ENCODE measurements at places on chromosomes 12 and 14.
A peak's percentile ranks its signal among the peaks of the same experiment; 100 is the strongest.

GRCh38 chr12:3944620-3945019 is 71.4 kb upstream of the PARP11 start:
- DNase-seq: no peak

GRCh38 chr14:30500222-30500621 is 58.7 kb upstream of the G2E3 start:
- no peak for DNase-seq

- no peak for DNase-seq
Measured at GRCh38 chr12:57822392-57823130, 4.0 kb upstream of the AVIL start.

DNA sequence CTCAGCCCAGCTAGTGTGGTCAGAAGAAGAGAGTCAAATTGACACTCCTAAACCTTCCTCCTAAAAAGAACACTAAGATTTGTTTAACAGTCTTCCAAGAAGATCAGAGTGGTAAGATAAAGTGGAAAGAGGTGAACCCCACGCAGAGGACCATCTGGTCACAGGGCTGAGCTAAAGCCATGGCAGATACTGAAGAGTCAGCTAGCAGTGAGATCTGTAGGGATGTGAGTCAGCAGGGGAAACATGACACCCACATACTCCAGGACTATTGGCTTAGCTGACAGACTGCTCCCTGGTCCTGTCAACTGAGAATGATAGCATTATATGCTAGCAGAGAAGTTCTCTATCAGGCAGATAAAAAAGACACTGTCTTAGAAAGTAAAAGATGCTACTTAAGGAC is 269.4 kb upstream of the ALG10 start:
- DNase-seq: no peak

GRCh38 chr14:95543021-95543420 is 8.2 kb downstream of the GLRX5 start:
- DNase-seq: no peak

- no peak for DNase-seq
Measured at GRCh38 chr12:112598626-112599025, 179.9 kb downstream of the PTPN11 start.

DNA sequence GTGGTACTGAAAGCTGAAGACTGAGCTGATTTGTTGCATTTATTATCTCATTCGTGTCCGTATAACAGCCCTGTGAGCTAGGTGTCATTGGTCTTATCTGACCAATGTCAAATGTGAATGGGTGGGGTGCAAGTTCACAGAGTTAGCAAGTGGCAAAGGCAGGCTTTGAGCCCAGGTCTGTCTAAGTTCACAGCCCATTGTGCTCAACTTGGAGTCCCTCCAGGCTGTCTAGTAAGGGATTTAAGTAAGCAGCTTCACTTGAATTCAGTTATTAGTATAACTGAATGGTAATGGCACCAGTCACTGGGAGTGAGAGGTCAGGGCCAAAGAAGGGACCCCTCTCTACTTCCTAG is 8.5 kb downstream of the C1S start:
- DNase-seq: no peak

DNA sequence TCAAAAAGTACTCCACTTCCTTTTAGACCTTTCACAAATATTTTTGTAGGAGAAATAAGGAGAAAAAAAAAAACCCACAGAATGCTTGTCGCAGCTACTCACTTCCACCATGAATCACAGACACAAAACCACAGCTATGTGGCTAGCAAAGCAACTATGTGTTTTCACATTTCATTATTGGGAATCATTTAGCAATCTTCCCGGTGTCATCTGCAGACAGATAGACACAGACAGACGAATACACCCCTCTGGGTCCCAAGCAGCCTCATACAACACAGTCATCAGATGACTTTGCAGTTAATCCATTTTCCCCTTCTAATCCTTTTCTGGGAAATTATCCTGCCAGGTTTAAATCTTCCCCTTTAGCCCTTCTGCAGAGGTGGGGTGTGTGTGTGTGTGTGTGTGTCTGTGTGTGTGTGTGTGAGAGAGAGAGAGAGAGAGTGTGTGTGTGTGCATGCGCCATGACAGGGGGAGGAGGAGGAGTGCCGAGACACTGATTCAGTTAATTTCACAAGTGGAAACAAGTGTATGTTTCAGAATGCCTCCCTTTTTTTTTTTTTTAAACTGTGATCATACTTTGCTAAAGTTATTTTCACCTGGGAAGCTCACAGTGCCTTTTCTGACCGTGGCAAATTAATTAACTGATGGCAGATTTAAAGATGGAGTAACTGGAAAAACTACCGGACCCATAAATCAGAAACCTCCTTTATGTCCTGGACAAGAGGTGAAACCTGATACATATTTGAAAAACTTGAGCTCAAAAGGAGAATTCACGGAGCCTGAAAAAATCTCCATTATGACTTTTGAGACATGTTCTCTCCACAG is 39.9 kb downstream of the LTBP2 start:
- DNase-seq: no peak

DNA sequence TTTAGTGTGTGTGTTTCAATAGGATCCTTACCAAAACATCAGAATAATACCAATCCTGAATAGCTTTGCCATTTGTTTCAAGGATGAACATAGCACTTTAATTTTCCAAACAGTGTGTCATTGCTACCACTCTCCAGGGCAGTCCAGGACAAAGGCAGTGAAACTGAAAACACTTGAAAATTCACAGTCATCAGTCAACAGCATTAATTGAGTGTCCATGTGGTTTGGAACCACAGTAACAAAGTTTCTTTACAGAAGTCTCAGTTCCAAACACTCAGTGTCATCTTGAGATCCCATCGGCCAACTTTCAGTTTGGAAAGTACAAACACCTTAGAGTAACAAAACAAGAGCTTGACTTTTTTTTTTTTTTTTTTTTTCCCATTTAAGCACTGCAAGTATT is 228.4 kb upstream of the SOX5 start:
- no peak for DNase-seq

GRCh38 chr12:120639771-120640721 is at the start of gene CABP1:
CABP1 (plus strand) TSS chr12:120640626; CDS start chr12:120640686, 60 bp downstream.
- peak; percentile 22 for DNase-seq

DNA sequence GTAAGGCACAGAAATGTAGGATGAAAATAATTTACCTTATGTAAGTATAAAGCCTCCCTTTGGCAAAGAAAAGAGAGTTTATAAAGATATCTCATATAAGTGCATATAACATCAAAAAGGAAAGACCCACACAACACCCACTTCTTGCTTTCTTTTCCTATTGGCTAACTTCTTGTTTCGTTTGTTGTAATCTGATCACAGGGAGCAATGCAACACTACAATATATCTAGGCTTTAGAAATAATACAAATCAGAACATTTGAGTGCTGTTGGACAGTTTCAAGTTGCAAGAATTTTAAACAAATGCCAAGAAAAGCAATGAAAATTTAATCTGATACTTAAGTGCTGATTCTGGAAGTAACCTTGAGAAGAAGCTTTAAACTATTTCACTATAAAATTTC is 1.3 kb downstream of the FGD6 start:
- no peak for DNase-seq

DNA sequence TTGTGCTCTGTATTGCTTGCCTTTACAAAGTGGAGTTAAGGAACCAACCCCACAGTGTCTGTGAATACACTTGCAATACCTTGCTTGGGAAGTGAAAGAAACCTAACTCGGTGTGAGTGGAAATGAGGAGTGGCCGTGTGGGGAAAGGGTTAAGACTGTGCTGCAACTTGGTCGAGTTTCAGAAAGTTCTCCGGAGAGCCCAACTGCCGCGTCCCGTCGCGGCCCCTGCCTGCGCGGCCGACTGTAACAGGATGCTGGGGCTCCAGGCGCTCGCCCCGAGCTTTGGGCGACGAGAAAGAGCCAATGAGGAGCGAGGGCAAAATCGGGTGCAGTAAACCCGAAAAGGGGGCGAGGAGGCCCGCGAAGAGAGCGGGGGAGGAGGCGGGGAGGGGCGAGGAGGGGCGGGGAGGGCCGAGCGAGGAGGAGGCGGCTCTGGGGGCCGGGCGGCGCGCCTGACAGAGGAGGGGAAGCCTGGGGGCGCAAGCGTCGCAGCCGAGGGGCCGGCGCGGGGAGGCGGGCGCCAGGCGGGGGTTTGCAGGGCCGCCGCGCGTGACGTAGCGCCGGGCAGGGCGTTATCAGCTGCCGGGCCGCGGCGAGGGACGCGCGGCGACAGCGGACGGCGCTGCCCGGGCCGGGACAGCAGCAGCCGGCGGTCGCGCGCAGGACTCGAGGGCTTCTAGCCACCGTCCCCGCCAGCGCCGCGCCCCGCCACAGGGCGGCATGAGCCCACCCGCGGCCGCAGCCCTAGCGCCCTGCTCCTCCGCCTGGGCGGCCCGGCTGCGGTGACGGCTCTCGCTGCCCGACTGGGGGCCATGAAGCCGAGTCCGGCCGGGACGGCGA is at the start of gene DACT1:
TSS of gene DACT1 (plus strand) at position 572 of the 840 bp plus-strand sequence. CDS start at position 813, 241 bp downstream.
- no peak for DNase-seq

- DNase-seq: no peak
Measured at GRCh38 chr12:68771223-68771925, 25.4 kb downstream of the SLC35E3 start.

DNA sequence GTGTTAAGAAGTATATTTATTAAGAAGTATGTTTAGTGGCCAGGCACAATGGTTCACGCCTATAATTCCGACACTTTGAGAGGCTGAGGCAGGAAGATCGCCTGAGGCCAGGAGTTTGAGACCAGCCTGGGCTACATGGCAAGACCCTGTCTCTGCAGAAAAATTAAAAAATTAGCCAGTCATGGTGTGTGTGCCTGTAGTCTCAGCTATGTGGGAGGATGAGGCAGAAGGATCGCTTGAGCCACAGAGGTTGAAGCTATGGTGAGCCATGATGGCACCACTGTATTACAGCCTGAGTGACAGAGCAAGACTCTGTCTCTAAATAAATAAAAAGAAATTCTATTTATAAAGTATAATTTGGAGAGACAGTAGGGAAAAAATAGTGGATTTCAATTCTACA is 20.3 kb downstream of the R3HDM2 start:
- no peak for DNase-seq

DNA sequence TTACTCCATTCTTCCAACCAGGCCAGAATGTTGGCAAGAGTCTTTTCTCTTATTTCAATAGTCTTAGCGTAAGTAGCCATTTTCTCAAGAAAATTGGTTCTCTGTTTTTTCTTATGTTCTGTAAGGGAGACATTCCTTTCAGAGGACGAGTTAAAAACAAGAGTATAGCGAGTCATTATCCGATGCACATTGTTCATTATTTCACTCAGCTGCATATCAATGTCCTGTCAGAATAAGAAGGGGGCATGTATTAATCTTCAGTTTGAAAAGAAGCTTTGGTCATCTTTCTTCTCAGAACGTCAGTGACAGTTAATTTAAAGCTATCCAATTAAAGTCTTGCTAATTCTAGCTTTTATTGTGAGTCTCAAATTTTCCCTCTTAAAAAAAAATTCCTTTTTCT is 33.3 kb downstream of the FAM186A start:
- no peak for DNase-seq

GRCh38 chr14:100307766-100308426 is 1.7 kb upstream of the SLC25A29 start:
- no peak for DNase-seq

GRCh38 chr14:36852981-36853691 is 191.5 kb downstream of the PAX9 start:
- DNase-seq: no peak

GRCh38 chr14:75653563-75653962 is 7.1 kb downstream of the ERG28 start:
- no peak for DNase-seq

DNA sequence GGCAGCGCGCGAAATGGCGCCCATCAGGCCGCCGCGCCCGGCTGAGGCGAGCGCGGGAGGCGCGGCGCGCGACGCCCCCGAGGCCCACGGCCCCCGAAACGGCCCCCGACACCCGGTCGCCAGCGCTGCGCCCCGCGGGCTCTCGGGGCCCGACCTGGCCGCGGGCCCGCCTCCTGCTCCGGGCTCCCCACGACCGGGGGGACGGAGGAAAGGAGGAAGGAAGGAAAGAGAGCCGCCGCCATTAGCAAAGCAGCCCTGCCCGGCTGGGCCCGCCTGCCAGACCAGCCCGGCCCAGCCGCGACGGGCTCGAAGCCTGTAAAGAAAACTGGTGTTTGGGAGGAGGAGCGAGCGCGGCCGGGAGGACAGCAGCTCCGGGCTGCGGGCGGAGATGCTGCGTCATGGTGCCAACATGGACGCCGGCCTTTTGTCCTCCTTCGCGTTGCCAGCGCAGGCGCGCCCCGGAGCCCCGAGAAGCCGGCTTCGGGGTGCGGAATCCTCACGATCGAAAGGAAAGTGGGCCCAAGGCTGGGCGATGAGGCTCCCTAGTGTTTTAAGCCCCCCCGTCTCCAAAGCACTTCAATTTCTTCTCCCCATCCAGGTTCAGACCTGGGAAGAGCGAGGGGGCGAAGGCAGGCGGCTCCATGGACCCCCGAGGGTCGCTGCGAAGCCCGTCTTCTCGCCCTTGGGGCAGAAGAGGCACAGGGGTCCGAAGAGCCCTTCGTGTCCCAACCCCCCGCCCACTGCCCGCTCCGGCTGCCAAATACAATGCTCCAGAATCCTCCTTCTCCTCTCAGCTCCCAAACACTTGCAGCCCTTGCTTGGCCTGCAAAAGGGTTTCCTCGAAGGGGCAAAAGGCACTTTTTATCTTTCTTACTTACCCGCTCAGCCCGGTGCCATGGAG is 2.9 kb upstream of the SETD1B start:
- peak; percentile 71 for DNase-seq

DNA sequence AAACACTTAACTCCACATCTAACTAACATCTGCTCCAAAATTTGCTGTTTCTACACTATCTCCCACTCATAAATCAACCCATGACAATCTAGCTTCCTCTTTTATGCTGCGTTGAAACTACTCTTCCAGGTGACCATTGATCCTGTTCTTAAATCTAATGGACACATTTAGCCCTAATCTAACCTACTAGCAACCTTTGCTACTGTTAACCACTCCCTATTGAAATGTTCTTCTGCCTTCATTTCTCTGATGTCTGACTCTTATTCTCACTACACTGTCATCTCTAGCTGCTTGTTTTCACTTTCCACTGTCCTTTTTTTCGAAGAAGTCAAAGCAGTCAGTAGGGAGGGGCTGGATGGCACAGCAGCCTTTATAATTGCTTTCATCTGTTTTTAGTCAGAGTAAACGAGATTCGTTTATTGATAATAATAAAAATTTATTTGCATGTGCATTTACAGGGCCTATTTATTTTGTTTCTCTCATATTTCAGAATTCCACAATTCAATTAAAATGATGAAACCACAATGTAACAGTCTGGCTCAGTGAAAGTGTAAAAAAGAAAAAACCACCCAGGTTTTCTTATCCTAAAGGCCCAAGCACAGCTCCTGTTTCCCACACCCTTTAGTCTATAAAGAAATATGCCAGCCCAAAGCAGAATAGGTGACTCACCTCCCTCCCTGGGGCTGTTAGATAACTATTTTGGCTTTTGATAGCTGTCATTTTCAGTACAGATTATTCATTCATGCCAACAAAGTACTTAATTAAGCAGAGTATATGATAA is 44.9 kb downstream of the ATP2B1 start:
- DNase-seq: no peak

GRCh38 chr14:60722357-60723115 is 1.6 kb downstream of the SIX4 start:
- DNase-seq: peak; percentile 87

- DNase-seq: no peak
Measured at GRCh38 chr12:7344833-7345606, 41.1 kb downstream of the ACSM4 start.

GRCh38 chr12:3202734-3203446 is 125.7 kb downstream of the TSPAN9 start:
- no peak for DNase-seq
